ENCODE measurements at places on chromosomes 2 and 18.

- DNase-seq = no peak
These were observed 160.8 kb upstream of the MAPRE2 start for GRCh38 chr18:34880403-34880802.

GRCh38 chr2:176463546-176463945 is 194.3 kb downstream of the MTX2 start:
- no peak for DNase-seq

- no peak for DNase-seq
These were observed 5.2 kb downstream of the PROC start for GRCh38 chr2:127423478-127423843.

DNA sequence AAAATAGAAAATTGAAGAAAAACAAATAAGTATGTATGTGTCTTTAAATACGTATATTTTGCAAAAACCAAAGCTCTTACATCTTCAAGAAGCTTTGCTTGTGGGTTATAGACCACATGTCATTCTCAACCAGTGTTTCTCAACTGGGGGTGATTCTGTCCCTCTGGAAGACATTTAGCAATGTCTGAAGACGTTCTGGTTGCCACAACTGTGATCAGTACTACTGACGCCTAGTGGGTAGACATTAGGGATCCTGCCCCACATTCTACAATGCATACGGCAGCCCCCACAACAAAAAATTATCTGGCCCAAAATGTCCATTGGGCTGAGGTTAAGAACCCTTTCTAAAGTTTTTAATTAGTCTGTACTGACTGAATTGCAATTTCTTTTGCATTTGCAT is 48.4 kb downstream of the UNC50 start:
- no peak for DNase-seq

GRCh38 chr2:233436691-233437438 is 82.6 kb downstream of the DGKD start:
- DNase-seq = no peak

DNA sequence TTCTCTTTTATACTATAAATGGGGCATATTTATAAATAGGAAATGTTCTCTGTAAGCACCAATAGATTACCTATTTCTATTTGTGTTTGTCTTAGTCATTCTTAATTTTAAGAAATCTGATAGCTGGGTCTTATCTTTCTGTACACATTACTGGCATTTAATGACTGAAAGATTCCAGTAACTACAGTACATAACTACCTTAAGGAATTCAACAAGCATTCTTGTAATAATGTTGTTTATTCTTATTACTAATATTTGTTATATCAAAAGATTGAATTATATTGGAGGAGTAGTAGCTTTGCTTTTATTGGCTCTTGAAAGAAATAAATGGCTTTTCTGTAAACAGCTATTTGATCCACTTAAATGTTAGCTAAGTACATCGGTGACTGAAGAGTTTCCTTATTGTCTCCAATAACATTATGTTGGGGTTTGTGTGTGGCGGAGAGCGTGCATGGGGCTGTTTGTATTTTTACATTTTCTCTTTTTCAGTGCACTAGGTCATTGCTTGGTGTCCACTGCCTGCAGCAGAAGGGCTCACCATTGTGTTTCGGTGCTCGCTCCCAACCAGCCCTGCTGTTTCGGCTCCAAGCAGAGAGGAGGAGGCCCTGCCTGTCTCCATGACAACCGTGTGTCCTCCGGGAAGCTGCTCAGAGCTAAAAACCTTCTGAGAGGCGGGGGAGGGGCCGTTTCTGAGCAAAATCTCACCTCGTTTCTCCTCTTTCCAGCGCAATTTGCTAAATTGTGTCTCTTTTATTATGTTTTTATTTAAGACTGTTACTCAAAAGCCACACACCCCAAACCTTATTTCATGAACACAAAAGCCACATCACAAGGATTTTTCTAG is 112.5 kb upstream of the SLC38A11 start:
- peak; percentile 87 for DNase-seq

GRCh38 chr2:127220102-127220767 is at the start of gene CYP27C1:
CYP27C1 (minus strand) TSS chr2:127220299; CDS start chr2:127220270, 29 bp downstream.
- DNase-seq = peak; percentile 44

DNA sequence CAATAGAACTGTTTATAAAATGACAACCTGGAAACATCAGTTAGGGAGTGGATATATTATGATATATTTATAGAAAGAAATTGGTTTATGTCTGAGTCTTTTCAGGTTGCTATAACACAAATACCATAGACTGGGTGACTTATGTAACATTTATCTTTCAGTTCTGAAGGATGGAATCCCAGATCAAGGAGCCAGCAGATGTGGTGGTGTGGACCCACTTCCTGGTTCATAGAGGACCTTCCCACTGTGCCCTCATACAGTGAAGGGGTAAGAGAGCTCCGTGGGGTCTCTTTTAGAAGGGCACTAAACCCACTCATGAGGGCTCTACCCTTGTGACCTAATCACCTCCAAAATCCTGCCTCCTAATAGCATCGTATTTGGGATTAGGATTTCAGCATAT is 86.7 kb downstream of the BCL2 start:
- no peak for DNase-seq

- DNase-seq = no peak
These were observed 36.8 kb upstream of the LCLAT1 start for GRCh38 chr2:30410217-30410616.

GRCh38 chr2:43441195-43441594 is 154.6 kb downstream of the THADA start:
- no peak for DNase-seq
